ENCODE measurements at places on chromosomes 2 and 18.

GRCh38 chr2:173631127-173631460, 276.4 kb downstream of the CDCA7 start:
- no peak for DNase-seq

DNA sequence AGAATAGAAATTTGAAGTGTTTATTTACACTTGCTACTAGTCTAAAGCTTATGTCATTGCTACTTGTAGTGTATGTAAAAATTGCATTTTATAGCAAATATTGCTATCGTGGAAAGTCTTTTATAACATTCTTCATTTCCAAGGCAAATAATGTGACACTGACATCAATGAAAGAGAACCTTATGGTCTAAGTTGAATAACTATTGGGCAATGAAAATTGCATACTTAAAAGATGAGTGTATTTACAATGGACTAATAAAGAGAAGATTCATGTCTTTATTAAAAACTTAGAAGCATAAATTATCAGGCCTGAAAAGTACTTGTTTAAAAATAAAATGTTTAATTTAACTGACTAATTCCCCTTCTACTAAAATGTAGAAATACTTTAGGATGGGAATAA, 82.2 kb downstream of the LRP1B start:
- DNase-seq = no peak

GRCh38 chr18:67608191-67608590, 91.7 kb upstream of the DSEL start:
- DNase-seq = no peak

DNA sequence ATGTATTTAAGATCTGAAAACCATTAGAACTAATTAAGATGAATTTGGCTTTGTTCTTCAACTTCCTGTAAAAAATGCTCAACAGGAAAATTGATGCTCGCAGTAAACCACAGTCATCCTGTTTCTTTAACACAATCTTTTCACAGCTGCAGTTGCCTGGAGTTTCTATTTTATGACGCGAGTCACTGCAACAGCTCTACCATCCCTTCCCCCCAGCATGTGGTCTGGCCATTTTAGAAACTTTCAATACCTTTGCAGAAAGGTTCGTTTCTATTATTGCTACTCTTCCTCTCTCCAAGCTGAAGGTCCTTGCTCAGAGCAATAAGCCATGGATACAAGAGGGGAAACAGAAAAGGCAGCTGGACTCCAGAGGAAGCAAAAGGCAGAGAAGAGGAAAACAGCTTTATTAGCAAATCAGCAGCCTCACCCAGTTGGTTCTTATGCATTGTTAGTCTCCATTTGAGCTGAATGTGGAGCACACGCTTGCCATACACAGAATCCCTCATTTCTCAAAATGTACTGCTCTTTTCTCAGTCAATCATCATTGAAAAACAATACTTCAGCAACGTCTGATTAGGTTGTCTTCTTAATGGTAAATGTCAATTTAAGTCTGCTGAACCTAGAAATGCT, 3.9 kb downstream of the WIPF1 start:
- DNase-seq = no peak

GRCh38 chr18:25446972-25447371, 95.0 kb upstream of the ZNF521 start:
- DNase-seq = no peak

- no peak for DNase-seq
These were observed 395.0 kb downstream of the ZNF516 start for GRCh38 chr18:76099931-76100457.

GRCh38 chr18:41146301-41146700, 808.7 kb upstream of the PIK3C3 start:
- no peak for DNase-seq
